Stimulated activated CD4-positive, alpha-beta T cell treated with anti-CD3 and anti-CD28 coated beads, Interleukin-1b, Interleukin-23, amount 100 ng/mL, for 1 hour (primary cell): ENCODE measurements at places on chromosomes 16 and 17.

DNA sequence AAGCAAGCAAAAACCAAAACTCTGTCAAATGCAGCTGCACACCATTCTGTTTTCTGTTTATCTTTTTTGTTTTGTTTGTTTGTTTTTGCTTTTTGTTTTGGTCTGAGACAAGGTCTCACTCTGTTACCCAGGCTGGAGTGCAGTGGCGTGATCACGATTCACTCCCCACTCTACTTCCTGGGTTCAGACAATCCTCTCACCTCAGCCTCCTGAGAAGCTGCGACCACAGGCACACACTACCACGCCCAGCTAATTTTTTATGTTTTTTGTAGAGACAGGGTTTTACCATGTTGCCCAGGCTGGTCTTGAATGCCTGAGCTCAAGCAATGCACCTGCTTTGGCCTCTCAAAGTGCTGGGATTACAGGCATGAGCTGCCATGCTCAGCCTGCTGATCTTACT, 19.3 kb upstream of the SLFN13 start:
- no peak for DNase-seq

DNA sequence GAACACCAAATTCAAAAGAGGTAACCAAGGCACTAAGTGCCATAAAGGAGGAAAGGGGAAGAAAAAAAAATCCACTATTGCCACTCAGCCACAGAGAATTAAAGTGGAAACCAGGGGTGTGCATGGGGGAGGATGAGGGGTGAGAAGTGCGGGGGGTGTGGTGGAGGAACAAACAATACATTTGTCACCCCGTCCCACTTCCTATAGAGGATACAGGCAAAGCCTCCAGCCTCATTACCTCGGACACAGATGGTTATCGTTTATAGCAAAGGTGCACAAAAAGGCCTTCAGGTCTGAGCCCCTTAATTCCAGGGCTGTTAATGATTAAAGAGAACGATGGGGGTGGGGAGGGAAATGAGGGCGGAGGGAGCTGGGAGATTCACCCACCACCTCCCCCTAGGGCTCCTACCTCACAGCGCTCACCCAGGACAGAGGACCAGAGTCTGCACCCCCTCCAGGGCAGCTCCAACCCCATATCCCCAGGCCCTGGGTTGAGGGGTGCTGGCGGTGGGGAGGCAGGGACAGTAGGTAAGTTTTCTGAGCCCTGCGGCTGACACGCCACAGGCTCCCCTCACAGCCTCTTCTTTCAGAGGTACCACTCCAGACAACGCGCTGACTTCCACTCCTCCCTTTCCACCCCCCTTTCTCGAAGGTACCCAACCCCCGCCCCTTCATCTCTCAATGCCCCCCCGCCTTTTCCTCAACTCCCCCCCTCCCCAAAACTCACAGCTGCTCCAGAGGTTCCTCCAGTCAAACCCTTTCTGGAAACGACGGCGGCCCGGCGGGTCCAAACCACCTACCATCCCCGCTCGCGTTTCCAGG, 470 bp downstream of the DCUN1D3 start:
- DNase-seq, result no peak

- no peak for DNase-seq
Observed at GRCh38 chr17:56186222-56186786, 33.0 kb downstream of the ANKFN1 start.

DNA sequence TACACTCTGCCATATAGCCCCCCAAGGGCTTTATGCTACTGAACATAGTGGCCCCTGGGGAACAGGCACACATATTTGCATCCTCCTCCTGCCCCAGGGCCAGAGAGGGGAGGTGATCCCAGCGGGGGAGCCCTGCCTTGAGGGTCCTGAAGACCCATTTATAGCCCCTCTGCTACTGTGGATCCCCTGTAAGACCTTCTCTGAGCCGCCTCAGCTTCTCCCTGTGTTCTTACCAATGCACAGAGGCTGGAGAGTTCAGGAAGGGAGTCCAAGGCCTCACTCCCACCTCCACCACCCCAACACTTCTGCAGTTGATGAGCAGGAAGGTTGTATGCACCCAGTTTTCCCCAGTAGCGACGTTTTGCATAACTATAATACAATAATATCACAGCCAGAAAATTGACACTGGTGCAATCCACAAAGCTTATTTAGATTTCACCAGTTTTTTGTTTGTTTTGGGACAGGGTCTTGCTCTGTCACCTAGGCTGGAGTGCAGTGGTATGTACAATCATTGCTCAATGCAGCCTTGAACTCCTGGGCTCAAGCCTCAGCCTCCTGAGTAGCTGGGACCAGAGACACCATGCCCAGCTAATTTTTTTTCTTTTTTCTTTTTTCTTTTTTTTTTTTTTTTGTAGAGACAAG, 1.3 kb upstream of the FAM83G start:
- no peak for DNase-seq

DNA sequence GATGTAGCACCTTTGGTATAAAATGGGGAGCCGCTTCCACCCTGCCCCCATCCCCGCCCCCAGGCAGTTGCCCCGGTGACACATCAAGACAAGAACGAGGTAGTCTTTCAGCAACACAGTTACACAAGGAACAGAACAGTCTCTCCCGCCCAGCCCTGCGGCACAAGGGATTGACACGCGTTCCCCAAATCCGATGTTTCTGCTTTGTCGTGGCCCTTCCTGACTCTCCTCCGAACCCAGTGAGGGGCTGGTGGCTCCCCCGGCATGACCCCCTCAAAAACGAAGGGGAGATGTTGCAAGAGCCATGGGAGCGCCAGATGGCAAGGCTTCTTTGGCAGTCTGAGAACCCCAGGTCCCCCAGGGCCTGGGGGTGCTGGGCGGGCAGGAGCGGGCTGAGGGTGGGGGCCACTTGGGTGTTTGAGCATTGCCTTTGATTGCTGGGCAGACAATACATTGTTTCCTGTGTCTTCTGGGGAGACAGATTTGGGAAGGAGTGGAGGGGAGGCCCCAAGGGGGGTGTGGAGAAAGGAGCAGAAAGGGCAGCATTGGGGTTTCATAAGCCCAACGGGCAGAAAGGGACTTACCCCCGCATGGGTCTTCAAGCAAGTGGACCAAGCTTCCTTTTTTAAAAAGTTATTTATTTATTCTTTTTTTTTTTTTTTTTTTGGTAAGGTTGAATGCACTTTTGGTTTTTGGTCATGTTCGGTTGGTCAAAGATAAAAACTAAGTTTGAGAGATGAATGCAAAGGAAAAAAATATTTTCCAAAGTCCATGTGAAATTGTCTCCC, 16.6 kb downstream of the COL1A1 start:
- DNase-seq, result no peak

- no peak for DNase-seq
Observed at GRCh38 chr16:8720080-8720966, 45.9 kb downstream of the ABAT start.

GRCh38 chr16:89534252-89534756, 26.1 kb downstream of the SPG7 start:
- no peak for DNase-seq

DNA sequence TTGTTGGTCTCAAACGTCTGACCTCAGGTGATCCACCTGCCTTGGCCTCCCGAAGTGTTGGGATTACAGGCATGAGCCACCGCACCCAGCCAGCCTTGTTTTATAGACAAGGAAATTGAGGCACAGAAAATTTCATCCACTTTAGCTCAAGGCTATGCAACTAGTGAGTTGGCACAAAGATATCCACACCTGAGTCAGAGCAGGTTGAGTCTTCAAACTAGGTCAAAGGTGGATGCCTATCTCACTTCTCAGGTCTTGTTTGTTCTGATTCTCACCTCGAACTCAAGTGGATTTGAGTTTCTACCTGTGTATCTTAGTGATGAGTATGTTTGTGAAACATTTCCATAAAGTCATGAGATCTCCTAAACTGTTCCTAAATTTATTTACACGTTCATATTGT, 35.6 kb upstream of the GAS7 start:
- no peak for DNase-seq

- no peak for DNase-seq
Observed at GRCh38 chr16:78386557-78387324, 287.3 kb downstream of the WWOX start.

DNA sequence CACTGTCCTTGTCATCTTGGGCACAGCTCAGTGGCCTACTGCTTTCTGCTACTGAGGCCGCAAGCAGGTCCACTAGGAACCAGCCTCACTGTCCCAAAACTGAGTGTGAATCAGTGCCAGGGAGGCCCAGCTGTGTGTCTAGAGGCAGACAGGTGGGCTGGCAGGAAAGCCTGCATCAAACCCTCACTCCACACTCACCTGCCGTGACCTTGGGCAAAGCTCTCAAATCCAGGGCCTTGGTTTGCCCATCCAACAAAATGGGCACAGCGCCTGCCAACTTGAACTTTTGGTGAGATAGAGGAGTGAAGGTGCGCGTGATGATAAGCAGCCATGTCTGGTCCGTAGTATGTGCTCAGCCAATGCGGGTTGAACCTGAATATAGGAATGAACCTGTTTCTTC, 14.8 kb downstream of the ATP2C2 start:
- no peak for DNase-seq

GRCh38 chr16:72824761-72825160, 223.2 kb downstream of the ZFHX3 start:
- no peak for DNase-seq

DNA sequence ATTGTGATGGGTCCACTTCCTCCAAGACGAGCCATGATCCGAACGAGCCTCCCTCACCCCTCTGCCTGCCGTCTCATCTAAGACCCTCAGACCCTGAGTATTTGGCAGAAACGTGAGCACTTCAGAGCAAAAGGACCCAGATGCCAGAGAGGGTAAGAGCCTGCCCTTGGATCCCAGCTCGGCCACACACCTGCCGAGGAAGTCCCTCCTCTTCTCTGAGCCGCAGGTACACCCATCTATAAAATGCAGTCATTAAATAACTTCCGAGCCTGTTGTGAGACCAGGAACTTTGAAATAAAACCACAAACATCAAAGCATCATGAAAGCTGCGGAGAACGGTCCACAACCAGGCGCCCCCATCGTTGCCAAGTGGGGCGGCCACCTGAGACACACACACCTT, 64.8 kb upstream of the DOC2B start:
- DNase-seq, result no peak

- no peak for DNase-seq
Observed at GRCh38 chr16:84416407-84417321, 48.3 kb downstream of the ATP2C2 start.

DNA sequence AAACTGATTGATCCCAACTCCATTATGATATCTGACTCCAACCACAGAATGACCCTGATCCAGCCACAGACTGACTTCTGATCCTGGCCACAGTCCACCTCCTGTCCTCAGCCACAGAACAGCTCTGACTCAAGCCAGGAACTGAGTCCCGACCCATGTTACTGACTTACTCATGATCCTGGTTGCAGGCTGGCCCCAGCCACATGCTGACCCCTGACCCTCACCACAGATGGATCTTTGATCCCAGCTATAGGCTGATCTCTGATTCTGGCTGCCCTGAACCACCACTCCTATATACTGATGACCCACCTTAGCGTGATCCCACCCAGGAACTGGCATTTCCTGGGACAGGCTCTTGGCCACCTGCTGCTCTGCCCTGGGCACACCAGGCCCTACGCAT, 32.2 kb upstream of the IL21R start:
- no peak for DNase-seq

GRCh38 chr16:88702371-88703210, 3.6 kb downstream of the RNF166 start:
- DNase-seq, result no peak

DNA sequence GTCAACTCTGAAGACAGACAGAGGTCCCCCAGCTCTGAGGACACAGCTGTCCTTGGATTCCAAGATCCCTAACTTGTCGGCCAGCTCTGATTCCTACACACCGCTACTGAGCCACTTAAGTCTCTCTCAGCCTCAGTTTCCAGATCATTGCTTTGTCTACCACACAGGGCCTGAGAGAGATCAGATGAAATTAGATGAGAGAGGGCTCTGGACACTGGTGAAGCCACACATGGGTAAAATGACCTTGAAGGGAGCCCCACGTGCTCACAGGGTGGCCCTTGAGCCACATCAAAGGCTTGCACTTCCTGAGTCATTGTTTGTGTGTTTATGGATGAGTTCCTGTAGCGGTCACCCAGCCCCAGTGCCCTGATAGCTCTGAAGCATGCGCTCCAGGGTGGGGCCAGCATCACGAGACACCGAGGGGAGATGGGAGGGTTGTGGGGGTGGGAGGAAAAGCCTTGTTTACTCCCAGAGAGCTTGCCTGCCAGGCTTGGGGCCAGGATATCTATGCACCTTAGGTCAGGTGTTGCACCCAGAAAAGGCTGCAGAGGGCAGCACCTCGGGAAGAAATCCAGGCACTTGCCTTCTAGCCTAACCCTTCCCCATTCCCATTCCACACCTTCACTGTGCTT, 32.7 kb upstream of the SLC6A2 start:
- DNase-seq, result no peak

GRCh38 chr16:49747654-49748053, 108.3 kb downstream of the ZNF423 start:
- DNase-seq, result no peak

DNA sequence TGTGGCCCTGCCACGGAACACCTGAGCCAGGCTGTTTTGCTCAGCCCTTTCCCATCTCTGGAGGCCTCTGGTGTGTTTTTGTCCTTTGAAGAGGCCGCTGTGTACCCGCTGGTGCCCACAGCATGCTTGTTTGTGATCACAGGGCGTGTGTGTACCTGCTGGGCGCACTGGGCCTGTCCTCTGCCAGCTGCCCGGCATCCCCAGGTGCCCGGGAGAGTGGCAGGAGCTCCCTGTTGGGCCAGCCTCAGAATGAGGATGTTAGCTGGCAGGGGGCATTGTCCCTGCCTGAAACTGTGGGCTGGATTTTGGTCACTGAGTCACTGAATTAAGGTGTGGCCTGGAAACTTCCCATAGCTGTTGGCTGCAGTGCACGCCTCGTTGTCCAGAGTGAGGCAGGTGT, 31.1 kb downstream of the BAIAP2 start:
- DNase-seq, result no peak

GRCh38 chr16:87324411-87325275, 7.5 kb upstream of the C16orf95 start:
- DNase-seq, result no peak

DNA sequence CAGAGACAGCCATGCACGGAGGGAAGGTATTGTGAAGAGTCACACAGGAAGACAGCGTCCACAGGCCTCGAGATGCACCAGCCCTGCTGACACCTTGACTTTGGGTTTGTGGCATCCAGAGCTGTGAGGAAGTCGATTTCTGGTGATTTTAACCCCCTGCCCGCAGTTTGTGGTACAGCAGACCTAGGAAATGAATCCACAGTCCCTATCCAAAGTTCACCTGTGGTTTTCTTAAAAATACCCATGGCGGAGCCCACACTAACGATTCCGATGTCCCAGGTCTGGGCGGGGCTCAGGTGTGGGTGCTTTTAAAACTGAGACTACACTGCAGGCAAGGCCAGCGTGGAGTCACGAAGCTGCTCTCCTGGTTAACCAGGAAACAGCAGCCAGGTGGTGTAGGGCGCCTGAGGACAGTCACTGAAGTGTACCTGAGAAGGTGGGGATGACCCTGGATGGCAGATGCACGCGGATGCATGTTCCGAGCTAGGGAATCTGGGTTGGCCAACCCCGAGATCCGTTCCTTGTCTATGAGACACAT, 14.4 kb upstream of the MEAK7 start:
- DNase-seq, result no peak

DNA sequence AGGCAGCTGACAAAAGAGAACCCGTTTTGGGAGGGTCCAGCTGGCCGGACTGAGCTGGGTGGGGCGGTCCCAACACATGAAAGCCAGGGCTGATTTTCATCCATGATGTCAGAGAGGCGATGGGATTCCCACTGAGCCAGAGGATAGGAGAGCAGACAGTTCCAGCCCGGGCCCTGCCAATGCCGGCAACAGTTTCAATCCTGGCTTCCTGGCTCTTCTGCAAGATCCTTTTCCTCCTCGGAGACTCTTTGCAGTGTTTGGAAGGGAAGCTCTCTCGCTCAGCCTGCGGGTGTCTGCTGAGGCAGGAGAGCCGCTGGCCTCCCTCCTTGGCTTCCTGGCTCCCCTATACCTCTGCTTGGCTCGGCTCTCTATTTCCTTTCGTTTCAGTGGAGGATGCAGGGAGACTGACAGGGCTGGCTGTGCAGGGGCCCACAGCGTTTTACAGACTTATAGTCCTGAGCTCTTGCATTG, 145.5 kb upstream of the SOX9 start:
- no peak for DNase-seq
